ENCODE measurements at places on chromosomes 13 and 19.

- peak; percentile 7 for DNase-seq
These were observed 206.8 kb upstream of the TMTC4 start for GRCh38 chr13:100881291-100881864.

GRCh38 chr13:60759499-60759898, 362.5 kb downstream of the TDRD3 start:
- peak; percentile 27 for DNase-seq

DNA sequence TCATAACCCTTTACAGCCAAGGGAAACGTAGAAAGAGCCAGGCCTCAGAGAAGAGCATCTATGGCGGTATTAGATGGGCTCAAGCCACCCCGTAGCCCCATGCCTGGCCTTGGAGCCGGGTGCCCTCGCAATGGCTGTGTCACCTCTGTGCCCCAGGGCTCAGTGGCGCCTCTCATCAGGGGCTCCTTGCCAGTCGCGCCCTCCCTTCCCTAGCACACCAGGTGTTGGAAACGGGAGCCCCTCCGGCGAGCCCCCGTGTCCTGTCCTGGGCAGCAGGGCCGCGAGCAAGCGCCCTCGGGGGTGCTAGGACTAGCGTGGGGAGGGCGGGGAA, 453 bp downstream of the ZNF256 start:
- no peak for DNase-seq

GRCh38 chr13:85411591-85411990, 387.6 kb downstream of the SLITRK6 start:
- DNase-seq = no peak

GRCh38 chr19:33676999-33677665, 55.4 kb downstream of the CHST8 start:
- no peak for DNase-seq

GRCh38 chr19:4800591-4801081, 9.1 kb downstream of the FEM1A start:
- DNase-seq = no peak

GRCh38 chr19:32345261-32346207, at the start of gene ZNF507:
ZNF507 (plus strand) TSS chr19:32345610; CDS start chr19:32352831, 7,221 bp downstream.
- peak; percentile 70 for DNase-seq

- no peak for DNase-seq
These were observed 21.9 kb downstream of the IGFL1 start for GRCh38 chr19:46251416-46251815.

GRCh38 chr13:34943436-34944273, 1.6 kb downstream of the NBEA start:
- no peak for DNase-seq

DNA sequence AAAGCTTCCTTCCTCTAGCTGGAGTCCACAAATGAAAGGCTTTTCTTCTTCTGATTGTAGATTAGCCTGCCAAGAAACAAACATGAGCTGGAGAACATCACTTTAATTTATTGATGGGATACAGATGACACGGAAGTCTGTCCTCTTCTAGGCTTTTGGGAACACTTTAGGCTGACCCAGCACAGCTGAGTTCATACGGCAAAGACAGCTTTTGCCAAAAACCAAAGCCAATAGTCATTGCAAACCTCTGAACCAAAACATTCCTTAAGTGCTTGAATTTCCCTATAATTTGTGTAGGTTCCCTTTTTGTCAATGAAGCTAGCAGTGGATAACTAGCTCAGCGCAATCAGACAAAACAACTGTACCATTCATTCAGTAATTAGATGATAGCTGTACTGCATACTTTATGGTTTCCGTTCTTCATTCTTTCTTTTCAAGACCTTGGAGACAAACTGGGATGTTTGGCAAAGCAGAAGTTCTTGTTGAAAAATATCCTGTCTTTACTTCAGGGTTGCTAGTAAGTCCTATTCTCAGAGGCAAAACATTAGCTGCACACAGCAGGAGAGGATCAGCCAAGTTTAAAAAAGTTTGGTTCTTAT, 95.7 kb upstream of the SPRY2 start:
- peak; percentile 62 for DNase-seq

DNA sequence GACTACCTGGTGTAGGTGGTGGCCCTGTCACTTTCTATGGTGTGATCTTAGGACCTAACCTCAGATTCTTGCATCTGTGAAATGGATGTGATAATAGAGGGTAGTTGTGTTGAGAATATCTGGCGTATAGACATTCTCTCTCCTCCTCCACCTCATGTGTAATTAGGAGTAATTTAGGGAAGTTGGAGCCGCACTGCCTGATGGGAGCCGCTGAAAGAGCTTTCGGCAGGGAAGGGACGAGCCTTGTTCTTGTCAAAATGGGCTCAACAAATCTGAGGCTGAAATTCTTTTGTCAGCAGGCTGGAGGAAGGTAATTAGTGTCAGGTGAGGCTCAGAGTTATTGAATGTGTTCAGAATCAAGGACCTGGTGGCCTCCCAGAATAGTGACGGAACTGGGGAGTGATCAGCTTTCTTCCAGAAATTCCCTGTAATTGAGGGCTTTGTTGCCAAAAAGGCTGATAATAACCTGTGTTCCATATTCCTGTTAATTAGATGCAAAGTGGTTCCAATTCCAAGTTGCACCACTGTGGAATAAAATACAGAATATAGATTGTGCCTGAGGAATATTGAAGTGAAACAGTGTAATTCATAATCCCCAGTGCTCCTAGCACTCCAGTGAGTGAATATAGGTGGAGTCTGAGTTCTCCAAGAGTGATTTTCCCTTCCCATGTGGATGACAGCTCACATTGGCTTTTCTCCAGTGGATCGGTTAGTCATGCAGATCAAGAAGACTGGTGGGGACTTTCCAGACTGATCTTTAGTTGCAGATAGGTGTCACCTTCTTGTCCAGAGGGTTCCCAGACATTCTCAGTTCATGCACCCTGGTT, 47.5 kb downstream of the SPATA13 start:
- DNase-seq = peak; percentile 88

DNA sequence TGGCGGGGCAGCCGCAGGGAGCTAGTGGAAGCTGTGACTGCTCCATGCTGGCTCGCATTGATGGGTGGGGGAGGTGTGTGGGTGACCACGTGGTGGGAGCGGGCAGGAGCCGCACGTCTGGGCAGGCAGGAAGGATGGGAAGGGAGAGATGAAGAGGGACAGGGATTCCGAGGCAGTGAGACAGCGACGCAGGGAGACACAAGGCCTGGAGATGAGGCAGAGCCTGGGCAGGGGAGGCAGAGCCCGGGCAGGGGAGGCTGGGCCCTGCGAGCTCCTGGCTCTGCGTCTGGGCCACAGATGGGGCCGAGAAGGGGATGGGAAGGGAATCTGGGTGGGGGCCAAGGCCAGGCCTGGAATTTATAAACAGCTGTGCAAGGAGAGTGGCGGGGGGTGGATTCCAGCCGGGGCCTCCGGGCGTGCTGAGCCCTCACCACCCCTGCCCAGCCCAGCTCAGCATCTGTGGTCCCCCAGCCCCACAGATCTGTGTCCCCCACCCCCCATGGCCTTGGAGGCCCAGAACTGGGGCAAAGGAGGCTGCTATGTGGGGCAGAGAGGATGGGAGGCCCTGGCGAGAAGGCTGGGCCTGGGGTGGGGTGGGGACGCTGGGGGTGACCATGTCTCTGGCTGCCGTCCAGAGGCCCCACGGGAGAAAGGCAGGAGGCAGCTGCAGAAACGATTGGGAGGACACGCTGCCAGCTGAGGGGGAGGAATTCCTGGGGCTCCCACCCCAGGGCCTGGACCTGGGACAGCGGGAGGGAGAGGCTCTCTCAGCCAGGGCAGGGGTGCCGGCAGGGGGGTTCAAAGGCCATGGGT, 6.0 kb downstream of the EHD2 start:
- peak; percentile 96 for DNase-seq

GRCh38 chr13:110677731-110678545, 28.0 kb downstream of the CARS2 start:
- peak; percentile 10 for DNase-seq

DNA sequence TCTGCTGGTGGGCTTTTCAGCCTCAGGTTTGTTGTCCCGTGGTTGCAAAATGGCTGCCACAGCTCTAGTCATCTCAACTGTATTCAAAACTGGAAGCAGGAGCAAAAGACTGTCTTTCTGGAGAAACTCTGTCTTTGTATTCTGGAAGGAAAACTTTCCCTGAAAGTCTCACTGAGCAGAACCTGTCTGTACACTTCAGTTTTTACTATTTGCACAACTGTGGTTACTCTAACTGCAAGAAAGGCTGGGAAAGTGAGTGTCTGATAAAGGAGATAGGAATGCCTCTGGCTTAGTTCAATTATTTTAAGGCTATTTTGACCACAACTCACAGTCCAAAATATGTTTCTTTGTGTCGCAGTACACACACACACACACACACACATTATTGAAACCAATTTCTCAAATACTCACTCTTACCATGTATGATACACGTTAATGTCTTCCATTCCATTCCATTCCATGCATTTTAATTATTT, 49.7 kb upstream of the EHD2 start:
- peak; percentile 90 for DNase-seq

DNA sequence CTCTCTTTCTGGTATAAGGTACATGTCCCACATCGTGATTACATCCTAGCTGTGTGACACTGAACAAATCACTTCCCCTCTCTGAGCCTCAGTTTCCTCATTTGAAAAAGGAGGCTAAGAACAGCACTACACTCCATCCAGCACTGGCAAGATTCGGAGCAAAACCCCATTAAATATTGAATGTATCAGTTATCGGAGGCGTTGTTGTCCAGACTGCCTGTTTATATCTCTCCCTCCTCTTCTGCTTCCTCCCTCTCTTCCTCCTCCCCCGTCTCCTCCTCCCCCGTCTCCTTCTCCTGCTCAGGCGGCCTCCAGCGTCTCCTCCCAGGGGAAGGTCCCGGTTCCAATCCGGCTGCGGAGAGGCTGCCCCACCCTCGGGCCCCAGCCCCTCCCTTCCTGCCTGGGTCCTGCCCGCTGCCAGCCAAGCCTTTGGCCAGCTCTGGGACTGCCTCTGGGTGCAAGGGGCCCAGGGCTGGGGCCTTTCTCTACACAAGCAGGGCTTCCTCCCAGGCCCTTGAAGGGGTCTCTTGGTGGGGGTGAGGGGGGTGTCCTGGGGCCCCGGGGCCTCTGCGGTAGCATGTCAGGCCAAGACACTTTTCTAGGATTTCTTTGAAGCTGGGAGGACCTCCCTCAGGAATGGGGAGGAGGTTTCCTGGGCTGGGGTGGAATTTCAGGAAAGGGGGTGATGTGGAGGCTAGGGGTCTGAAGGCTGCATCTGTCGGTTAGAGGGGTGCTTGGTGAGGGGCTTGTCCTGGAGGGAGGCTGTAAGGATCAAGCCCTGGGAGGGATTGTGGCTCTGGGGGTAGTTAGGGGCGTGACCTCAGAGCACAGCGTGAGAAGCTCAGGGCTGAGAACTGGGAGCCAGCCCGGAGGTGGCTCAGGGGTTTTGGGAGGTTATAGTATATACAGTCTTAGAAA, 1.9 kb downstream of the RRAS start:
- peak; percentile 86 for DNase-seq

DNA sequence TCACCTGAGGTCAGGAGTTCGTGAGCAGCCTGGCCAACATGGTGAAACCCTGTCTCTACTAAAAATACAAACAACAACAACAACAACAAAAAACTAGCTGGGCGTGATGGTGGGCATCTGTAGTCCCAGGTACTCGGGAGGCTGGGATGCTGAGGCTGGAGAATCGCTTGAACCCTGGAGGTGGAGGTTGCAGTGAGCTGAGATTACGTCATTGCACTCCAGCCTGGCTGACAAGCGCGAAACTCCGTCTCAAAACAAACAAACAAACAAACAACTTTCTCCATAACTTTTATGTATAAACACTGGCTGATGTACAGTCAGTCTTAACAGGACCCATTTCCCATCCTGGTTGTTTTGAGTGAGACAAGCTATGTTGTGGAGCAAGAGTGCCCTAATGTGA, 5.8 kb upstream of the CYP4F8 start:
- no peak for DNase-seq

GRCh38 chr13:100633461-100633860, 41.1 kb downstream of the TMTC4 start:
- peak; percentile 91 for DNase-seq

DNA sequence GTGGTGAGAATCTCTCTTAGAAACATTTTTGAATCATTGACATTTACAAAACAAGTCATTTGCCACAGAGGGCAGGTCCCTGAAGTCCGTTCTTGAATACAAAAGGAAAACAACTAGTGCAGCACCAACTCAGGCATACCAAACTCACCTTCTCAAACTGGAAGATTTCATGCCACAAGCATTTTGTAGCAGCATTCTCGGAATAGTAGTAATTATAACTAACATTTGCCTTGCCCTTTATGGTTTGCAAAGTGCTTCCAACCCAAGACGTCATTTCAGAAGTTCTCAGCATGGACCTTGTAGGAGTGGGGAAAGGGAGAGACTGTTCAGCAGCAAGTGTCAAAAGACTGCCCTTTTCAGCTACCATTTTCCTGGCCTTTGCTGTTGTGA, 344.6 kb downstream of the RFC3 start:
- DNase-seq = no peak

GRCh38 chr19:398719-399118, 10.2 kb downstream of the C2CD4C start:
- no peak for DNase-seq

GRCh38 chr13:42041684-42042035, 6.8 kb upstream of the DGKH start:
- DNase-seq = peak; percentile 73

- peak; percentile 76 for DNase-seq
These were observed 239.0 kb downstream of the RGCC start for GRCh38 chr13:41696163-41697003.

DNA sequence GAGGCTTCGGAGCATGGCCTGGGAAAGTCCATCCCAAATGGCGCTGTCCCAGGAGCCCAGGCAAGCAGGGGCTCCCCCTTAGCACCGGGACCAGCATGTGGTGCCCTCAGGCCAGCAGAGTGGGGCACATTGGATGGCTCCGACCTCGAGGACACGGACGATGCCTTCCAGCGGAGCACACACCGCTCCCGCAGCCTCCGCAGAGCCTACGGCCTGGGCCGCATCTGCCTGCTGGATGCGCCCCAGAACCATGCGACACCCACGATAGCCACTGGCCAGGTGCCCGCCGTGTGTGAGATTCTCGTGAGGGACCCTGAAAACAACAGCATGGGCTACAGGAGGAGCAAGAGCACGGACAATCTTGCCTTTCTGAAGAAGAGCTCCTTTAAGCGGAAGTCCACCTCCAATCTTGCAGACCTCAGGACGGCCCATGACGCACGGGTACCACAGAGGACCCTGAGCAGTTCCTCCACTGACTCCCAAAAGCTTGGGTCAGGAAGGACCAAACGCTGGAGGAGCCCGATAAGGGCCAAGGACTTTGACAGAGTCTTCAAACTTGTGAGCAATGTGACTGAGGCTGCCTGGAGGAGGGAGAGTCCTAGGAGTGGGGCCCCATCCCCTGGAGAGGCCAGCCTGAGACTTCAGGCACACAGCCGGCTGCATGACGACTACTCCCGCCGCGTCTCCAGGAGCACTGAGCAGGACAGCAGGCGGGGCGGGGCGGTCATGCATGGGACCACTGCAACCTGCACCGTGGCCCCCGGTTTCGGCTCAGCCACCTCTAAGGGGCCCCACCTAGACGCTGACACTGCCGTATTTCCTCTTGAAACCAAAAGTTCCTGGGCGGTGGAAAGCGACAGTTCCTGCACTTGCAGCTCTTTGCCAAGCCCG, 63.1 kb downstream of the SPATA13 start:
- no peak for DNase-seq

- peak; percentile 40 for DNase-seq
These were observed 26.2 kb downstream of the RAP2A start for GRCh38 chr13:97460004-97460775.
